ENCODE measurements at places on chromosomes 12 and 14.

- no peak overlapping the region for H3K27ac ChIP-seq
- no peak for DNase-seq
- no peak overlapping the region for H3K4me3 ChIP-seq
- no peaks in the 10 kb centered on the region for H3K27me3 ChIP-seq
- H3K4me1 ChIP-seq, result peaks cover 53% of the 10 kb centered on the region
- peaks cover 6% of the 10 kb centered on the region for H3K36me3 ChIP-seq
Observed at GRCh38 chr14:91233936-91234790, 10.3 kb downstream of the GPR68 start.

GRCh38 chr14:100784523-100785337 is 41.2 kb upstream of the MEG3 start:
- H3K4me1 ChIP-seq, result no peaks in the 10 kb centered on the region
- H3K27me3 ChIP-seq, result no peaks in the 10 kb centered on the region
- H3K27ac ChIP-seq, result no peak overlapping the region
- no peak for DNase-seq
- no peak overlapping the region for H3K4me3 ChIP-seq

GRCh38 chr14:29222671-29223268 is 456.2 kb downstream of the FOXG1 start:
- no peak for DNase-seq
- no peaks in the 10 kb centered on the region for H3K27me3 ChIP-seq
- no peak overlapping the region for H3K27ac ChIP-seq
- H3K4me1 ChIP-seq, result no peaks in the 10 kb centered on the region

- no peak overlapping the region for H3K27ac ChIP-seq
- no peak for DNase-seq
- no peaks in the 10 kb centered on the region for H3K36me3 ChIP-seq
- H3K27me3 ChIP-seq, result no peaks in the 10 kb centered on the region
- H3K4me1 ChIP-seq, result no peaks in the 10 kb centered on the region
- no peak overlapping the region for H3K4me3 ChIP-seq
Observed at GRCh38 chr12:44015333-44015941, 179.6 kb downstream of the TMEM117 start.

GRCh38 chr14:56333359-56334292 is 215.4 kb downstream of the PELI2 start:
- H3K27me3 ChIP-seq, result no peaks in the 10 kb centered on the region
- no peak for DNase-seq
- no peaks in the 10 kb centered on the region for H3K36me3 ChIP-seq
- H3K27ac ChIP-seq, result no peak overlapping the region

- no peak for DNase-seq
- no peaks in the 10 kb centered on the region for H3K27me3 ChIP-seq
- no peak overlapping the region for H3K4me3 ChIP-seq
- no peak overlapping the region for H3K27ac ChIP-seq
- H3K36me3 ChIP-seq, result no peaks in the 10 kb centered on the region
Observed at GRCh38 chr12:227286-227915, 13.4 kb upstream of the SLC6A12 start.

DNA sequence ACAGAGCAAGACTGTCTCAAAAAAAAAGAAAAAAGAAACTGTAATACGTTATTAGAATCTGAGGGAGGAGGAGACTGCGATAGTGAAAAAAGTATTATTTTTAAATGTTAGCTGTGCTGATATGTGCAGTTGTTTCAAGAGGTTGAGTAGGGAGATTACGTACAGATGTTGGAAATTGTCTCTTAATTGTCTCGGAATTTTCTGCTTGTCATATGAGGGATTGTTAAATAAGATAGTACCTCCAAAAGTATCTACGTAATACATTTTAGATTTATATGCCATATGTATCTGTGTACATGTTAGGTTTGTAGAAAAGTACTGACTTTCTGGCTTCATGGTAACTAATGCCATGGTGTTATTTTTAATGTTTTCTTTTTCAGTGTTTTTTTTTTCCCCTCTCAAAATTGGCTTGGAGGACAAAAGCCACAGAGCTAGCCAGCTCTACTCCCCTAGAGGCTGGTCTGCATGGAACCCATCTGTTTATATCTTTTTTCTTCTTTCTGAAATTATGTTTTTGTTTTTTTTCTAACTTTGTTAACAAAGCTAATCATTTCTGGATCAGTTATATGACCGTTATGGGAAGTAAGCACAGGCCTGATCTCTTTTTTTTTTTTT is 3.4 kb downstream of the RIMKLB start:
- no peak for DNase-seq
- H3K4me3 ChIP-seq, result no peak overlapping the region
- no peaks in the 10 kb centered on the region for H3K27me3 ChIP-seq
- no peak overlapping the region for H3K27ac ChIP-seq
- H3K4me1 ChIP-seq, result peaks cover 16% of the 10 kb centered on the region

GRCh38 chr14:25111061-25111601 is 61.2 kb upstream of the STXBP6 start:
- no peaks in the 10 kb centered on the region for H3K36me3 ChIP-seq
- no peaks in the 10 kb centered on the region for H3K4me1 ChIP-seq
- no peak for DNase-seq
- no peak overlapping the region for H3K4me3 ChIP-seq
- H3K27me3 ChIP-seq, result no peaks in the 10 kb centered on the region
- H3K27ac ChIP-seq, result no peak overlapping the region

- no peaks in the 10 kb centered on the region for H3K36me3 ChIP-seq
- H3K27me3 ChIP-seq, result no peaks in the 10 kb centered on the region
- DNase-seq, result no peak
- H3K27ac ChIP-seq, result no peak overlapping the region
Observed at GRCh38 chr12:93461503-93461902, 5.8 kb upstream of the MRPL42 start.

DNA sequence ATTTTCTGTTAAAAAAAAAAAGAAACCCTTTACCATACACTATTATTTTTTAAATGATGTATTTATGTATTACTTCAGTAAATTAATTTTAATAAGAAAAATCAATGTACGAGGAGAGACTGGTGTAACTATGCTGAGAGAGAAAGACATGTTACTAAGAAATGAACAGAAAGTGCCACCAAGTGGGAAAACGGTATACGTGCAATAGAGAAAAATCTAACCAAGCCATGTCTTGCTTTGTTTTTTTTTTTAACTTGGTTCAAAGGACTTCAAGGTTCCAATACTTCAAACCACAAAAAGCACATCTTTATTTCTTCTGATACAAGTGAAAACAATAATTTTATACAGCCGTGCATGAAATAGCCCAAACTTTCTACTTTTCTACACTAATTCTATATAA is 22.9 kb downstream of the NDUFA12 start:
- peaks cover 38% of the 10 kb centered on the region for H3K4me1 ChIP-seq
- DNase-seq, result no peak
- no peak overlapping the region for H3K4me3 ChIP-seq
- peaks cover 3% of the 10 kb centered on the region for H3K36me3 ChIP-seq
- no peak overlapping the region for H3K27ac ChIP-seq
- no peaks in the 10 kb centered on the region for H3K27me3 ChIP-seq

DNA sequence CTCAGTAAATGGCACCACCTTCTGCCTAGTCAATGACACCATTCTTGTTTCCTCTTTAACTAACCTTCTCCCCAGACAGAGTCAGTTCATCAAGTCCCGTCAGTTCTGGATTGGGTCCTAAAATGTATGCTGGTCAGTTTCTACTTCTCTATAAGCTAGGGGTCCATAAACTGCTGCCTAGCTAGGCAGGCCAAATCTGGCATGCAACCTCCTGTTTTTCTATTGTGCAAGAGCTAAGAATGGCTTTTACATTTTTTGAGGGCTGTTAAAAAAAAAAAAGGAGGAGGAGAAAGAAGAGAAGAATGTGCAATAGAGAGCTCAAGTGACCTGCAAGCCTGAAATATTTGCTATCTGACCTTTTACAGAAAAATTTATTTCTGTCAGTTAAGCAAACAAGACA is 6.4 kb upstream of the TMED10 start:
- H3K27ac ChIP-seq, result no peak overlapping the region
- no peaks in the 10 kb centered on the region for H3K4me1 ChIP-seq
- no peaks in the 10 kb centered on the region for H3K27me3 ChIP-seq
- no peaks in the 10 kb centered on the region for H3K36me3 ChIP-seq

GRCh38 chr14:98368221-98368620 is 903.8 kb downstream of the BCL11B start:
- no peaks in the 10 kb centered on the region for H3K36me3 ChIP-seq
- no peak overlapping the region for H3K4me3 ChIP-seq
- DNase-seq, result no peak
- H3K27ac ChIP-seq, result no peak overlapping the region

- H3K36me3 ChIP-seq, result no peaks in the 10 kb centered on the region
- no peaks in the 10 kb centered on the region for H3K27me3 ChIP-seq
- no peaks in the 10 kb centered on the region for H3K4me1 ChIP-seq
Observed at GRCh38 chr12:52145228-52146088, 46.4 kb downstream of the KRT80 start.

GRCh38 chr12:80988986-80989385 is 51.3 kb upstream of the LIN7A start:
- no peak overlapping the region for H3K4me3 ChIP-seq
- no peaks in the 10 kb centered on the region for H3K36me3 ChIP-seq
- no peaks in the 10 kb centered on the region for H3K4me1 ChIP-seq
- no peaks in the 10 kb centered on the region for H3K27me3 ChIP-seq

DNA sequence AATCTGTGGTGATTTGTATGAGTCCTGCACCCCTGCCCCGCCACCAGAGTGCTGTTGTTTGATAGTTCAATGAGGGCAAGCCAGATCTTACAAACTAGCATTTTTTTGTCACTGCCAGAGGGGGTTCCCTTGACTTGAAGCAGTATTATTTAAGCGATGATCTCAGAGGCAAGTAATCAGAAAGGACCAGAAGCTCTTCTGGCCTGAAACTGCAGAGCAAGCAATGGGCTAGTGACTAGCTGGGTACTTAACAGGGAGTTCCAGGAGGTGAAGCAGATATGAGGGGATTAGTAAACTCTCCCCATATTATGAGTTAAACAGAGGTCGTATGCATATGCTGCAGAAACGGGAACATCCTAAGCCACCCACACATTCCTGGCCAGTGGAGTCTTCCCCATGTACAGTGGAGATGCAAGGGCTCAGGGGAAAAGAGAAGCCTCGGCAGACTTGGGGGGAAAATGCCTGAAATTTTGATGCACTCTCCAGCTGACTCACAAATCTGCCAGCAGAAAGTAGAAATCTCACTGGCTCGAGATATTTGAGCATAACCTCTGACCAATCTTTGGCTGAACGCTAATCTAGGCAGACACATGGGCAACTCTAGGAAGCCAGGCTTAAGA is 8.3 kb upstream of the CRACR2A start:
- no peak overlapping the region for H3K27ac ChIP-seq
- no peak for DNase-seq
- no peaks in the 10 kb centered on the region for H3K27me3 ChIP-seq
- H3K4me3 ChIP-seq, result no peak overlapping the region
- H3K4me1 ChIP-seq, result no peaks in the 10 kb centered on the region
- H3K36me3 ChIP-seq, result no peaks in the 10 kb centered on the region

GRCh38 chr12:44246482-44247105 is 410.7 kb downstream of the TMEM117 start:
- H3K27me3 ChIP-seq, result no peaks in the 10 kb centered on the region
- DNase-seq, result no peak
- no peaks in the 10 kb centered on the region for H3K4me1 ChIP-seq
- H3K27ac ChIP-seq, result no peak overlapping the region
- H3K36me3 ChIP-seq, result no peaks in the 10 kb centered on the region

All from CD8-positive, alpha-beta memory T cell (primary cell).